ENCODE measurements at places on chromosomes 7 and 10.

DNA sequence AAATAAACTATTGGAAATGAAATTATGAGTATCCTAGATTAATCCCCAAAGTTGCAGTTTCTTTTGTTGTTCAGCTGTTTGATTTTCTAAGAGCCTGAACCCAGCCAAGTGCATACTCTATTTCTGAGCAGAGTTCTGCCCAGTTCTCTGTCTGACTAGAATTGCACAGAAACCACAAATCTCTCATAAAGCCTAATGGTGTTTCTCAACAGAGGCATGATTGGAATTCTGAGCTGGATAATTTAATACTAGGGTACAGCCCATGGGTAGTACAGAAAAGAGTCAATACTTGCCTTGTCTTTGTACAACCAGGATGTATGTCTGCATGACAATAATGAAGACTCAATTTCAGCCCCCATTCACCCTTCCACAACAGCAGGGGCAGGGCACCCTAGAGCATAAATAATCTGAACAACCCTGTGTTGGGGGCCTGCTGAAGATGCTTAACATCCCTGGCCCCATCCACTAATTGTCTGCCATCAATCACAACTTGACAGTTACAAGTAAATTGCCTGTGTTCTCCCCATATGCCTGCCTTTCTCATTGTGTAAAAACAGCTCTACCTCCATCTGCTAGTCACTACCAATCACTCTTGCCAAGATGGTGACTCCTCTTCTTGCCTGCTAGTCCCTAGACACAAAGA is 114.4 kb downstream of the NPSR1 start:
- no peak for DNase-seq

- DNase-seq: no peak
Measured at GRCh38 chr10:33716501-33717267, 382.2 kb upstream of the NRP1 start.

GRCh38 chr10:122159141-122159970 is 111.7 kb upstream of the BTBD16 start:
- no peak for DNase-seq

GRCh38 chr10:126687121-126687606 is 16.7 kb upstream of the C10orf90 start:
- DNase-seq: no peak

DNA sequence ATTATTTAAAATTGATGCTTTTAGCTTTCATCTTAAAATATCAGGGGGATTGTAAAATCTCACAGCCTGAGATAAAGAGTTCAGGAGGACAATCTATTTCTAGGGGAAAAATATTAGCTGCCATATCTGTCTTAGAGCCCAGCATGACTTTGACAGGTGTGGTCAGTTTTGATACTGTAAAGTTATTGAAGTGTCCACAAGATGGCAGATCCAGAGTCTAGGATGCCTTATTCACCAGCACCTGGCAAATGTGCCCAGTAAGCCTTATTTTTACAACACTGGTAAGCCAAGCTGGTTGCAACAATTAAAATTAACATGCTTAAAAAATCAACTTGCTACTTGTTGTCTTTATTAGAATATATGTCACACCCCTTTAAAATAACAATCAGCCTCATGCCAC is 579.3 kb downstream of the SH2D4B start:
- no peak for DNase-seq

GRCh38 chr10:76558996-76559891 is 1078.4 kb downstream of the KCNMA1 start:
- no peak for DNase-seq

DNA sequence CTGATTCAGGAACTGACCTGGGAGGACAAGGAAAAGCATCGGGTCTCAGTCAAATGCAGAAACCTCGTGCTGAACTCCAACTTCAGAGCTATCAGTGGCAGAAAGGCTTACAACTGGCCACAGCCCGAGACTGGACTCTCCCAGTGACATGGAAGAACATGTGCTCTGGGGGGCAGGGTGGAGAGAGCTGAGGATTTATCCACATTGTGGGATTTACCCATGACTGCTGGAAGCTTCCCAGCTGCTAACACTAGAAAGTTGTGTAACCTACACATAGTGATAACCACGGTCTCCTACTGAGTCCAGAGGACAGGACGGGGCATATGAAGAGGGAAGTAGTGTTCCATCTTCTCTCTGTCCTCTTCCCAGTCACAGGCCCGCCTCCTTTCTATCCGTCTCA is 103.4 kb downstream of the ITIH5 start:
- DNase-seq: no peak

DNA sequence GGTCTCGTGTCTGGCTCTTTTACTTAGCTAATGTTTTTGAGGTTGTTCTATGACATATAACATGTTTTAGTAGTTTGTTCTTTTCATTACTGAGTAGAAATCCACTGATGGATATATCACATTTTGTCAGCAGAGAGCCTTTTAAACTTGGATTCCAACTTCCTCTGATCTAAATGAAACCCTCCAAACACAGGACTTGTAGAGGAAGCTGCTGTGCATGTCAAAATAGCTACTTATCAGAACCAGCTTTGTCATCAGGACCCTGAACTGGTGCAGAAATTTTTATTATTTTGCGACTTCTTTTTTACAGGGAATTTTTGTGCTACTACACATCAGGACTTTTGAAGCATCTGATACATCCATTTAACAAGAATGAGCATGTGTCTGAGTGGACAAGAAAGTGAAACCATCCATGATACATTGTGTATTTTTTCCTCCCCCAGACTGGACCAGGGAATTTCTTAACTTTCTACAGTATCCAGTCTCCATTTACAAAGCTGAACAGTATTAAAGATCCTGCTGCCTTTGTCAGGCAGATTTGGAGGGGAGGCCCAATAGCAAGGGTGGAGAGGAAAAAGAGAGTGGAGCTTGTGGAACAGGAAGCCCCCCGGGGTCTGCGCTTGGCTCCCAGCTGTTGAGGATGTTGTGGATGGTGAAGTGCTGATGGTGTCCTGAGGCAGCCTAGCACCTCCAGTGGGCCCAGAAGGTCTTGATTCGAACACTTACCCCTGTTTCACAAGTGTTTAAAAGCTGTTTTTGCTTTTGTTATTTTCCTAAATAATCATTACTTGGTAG is 29.3 kb upstream of the MTPAP start:
- DNase-seq: no peak

DNA sequence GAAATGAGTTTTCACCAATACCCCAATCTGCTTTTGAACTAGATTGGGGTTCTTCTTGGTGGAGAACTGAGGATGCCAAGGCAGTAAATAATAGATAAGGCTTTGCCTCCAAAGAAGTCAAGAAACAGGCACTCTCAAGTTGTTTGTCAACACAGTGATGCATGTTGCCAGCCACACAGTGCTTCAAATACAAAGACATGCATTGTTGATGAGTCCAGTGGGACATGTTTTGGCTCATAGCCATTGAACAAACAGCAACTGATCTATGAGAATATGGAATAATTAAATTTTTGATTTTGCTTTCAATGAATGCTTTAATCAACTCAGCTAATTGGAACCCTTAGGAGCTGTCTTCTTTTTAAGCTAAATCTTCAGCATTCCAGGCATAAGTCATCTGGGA is 346.4 kb downstream of the THSD7A start:
- no peak for DNase-seq

- no peak for DNase-seq
Measured at GRCh38 chr10:129617768-129618167, 150.7 kb downstream of the MGMT start.

DNA sequence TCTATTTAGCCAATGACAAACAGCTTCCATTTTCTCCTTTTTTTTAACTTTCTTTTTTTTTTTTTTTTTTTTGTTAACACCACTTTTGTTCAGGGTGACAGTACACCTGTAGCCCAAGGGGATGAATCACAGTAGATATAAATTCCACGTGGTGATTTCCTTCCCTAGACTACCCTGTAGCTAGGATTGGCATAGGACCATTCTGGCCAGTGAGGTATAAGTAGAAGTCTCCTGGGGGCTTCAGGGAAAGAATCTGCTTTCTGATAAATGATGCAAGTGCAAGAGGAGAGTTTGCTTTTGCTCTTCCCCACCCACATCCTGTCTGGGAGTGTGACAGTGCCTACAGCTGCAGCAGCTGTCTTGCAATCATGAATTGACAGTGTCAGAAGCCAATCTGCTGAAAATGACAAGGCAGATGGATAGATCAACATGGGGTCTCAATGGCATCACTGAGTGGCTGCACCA is 63.2 kb upstream of the TOMM7 start:
- no peak for DNase-seq

GRCh38 chr10:72309290-72310240 is 35.8 kb downstream of the DDIT4 start:
- DNase-seq: no peak

DNA sequence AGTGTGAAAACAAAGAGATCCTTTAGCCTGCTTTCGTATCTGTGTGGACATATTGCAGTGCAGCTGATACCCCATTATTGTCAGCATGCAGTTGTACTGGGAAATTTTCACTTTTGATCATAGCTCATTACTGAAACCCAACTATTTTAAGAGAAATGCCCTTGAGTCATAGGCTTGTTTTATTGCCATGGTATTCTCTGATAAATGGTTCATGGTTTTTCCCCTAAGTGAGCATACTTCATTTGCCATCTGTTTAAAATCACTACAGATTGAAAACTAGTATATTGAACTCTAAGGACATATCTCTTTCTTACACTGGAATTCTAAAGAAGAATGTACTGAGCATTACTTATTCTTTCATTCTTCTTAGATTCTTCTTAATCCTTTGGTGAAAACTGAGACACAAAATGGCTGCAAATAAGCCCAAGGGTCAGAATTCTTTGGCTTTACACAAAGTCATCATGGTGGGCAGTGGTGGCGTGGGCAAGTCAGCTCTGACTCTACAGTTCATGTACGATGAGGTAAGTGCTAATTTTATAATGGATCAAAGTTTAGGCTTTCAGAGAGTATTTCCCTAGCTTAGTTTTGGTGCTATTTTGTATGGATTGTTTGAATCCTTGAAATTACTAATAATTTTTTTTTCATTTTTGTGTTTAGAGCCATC is 63.0 kb downstream of the RALA start:
- no peak for DNase-seq

DNA sequence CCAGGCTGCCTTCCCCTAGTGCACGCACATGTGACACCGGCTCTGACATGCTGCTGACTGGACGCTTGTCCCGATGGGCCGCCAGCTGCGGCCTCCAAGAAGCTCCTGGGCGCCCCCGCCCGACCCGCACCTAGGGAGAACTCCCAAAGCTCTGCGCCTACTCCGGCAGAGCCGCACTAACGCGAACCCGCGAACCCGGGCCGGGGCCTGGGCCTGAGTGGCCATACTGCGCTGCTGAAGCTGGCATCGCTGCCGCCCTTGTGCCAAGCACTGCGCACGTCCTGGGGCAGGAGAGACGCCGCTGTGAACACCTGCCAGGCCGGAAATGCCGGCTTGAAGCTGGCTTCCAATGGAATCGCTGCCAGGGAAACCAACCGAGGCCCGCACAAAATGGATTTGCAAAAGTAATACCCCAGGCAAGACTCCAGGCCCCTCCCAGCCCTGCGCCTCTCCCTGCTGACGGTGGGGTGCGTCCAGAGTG is 85.1 kb downstream of the WASHC2A start:
- no peak for DNase-seq

DNA sequence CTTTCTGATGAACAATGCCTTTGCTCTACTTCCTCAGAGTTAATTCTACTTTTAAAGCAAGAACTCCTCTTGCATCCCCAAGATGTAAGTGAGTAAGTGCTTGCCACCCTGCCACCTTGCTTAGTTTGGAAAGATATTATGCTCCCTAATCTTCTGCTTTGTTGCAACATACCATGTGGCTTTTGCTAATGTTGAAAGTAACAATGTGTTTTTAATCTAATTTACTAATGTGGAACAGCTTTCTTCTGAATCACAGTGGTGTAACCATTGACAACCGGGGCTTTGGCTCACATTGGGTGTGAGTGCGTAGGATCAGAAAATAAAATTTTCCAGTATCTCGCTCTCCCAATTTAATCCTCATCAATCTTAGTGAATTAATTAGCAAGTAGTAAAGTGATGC is 254.1 kb upstream of the PTER start:
- no peak for DNase-seq

DNA sequence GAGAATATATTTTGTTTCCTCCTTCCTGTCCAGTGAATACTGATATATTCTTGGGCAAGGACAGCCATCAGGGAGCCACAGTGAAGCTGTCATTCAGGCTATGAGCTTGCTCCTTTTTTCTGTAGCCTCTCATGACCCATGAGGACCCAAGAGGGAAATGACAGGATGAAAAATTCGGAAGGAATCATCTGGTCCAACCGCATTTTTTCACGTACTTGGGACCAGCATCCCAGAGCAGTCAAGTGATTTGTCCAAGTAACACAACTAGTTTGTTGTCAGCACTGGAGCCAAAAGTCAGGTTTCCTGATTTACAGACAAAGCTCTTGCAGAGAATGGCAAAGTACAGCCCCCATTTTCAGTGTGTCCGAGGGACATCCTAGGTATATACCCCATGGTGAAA is 47.2 kb upstream of the AGBL3 start:
- DNase-seq: no peak

- no peak for DNase-seq
Measured at GRCh38 chr7:7146837-7147236, 35.5 kb upstream of the C1GALT1 start.

- DNase-seq: no peak
Measured at GRCh38 chr10:70618663-70619062, 16.1 kb upstream of the PRF1 start.

- no peak for DNase-seq
Measured at GRCh38 chr10:78895469-78895868, 173.3 kb upstream of the ZMIZ1 start.

DNA sequence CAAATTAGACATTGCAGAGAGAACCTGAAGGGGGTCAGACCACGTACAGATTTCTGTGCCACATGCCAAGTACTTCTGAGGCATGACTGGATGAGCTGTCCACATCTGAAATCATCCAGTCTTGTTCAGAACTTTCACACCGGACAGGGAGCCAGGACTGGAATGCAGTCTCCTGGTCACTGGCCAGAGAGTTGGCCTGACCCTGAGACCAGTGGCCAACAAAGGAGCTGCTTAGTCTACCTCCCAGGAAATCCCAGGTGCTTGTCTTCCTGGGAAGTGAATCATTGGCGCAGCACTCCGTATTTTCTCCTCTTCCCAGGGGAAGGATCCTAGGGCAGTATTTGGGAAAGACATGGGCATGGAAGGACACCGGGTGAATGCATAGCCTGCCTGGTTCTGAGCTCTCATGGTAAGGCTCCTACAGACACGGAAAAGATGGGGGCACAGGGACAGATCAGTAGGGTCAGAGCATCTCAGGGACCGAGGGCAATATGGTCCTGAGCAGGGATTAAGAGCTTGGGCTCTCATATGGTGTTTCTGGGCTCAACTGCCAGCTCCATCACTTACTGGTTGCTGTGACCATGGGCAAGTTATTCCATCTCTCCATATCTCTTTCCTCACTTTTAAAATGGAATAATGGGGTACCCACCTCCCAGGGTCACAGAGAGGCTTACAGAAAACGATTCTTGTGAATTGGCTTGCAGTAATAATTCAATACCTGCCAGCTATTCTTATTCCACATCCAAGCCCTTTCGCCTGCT is 1.3 kb upstream of the SCD start:
- DNase-seq: no peak

DNA sequence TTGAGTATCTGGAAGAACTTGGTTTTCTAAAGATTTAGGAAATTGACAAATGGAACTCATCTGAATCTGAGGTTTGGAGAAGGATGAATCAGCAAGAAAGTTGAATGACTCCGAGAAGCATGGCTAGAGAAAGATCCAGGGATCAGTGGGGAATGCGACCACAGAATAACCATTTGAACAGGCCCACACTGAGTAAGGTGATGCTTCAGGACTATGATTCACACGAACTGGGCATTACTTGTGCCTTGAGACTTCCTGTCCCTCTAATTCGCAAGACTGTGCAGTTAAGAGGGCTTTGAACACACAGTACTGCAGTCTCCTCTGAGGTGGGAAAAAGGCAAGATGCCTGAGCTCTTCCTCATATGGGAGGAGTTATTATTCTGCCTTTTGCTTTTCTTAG is 395.5 kb upstream of the POM121L12 start:
- no peak for DNase-seq
